ENCODE measurements at places on chromosomes 7 and 10.

GRCh38 chr7:114934086-114934485 lies 12.2 kb downstream of the MDFIC start:
- DNase-seq = no peak

- no peak for DNase-seq
These were observed 59.4 kb downstream of the MTPN start for GRCh38 chr7:135917721-135918120.

- no peak for DNase-seq
These were observed 8.4 kb upstream of the C10orf88 start for GRCh38 chr10:122962405-122962804.

DNA sequence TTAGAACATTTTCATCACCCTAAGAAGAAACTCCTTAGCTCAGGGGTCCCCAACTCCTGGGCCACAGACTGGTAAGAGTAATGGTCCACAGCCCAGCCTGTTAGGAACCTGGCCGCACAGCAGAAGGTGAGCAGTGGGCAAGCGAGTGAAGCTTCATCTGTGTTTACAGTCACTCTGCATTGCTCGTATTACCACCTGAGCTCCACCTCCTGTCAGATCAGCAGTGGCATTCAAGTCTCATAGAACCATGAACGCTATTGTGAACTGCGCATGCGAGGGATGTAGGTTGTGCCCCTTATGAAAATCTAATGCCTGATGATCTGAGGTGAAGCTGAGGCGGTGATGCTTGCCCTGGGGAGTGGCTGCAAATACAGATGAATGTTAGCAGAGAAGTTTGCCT lies 37.3 kb upstream of the DLG5 start:
- DNase-seq = no peak

DNA sequence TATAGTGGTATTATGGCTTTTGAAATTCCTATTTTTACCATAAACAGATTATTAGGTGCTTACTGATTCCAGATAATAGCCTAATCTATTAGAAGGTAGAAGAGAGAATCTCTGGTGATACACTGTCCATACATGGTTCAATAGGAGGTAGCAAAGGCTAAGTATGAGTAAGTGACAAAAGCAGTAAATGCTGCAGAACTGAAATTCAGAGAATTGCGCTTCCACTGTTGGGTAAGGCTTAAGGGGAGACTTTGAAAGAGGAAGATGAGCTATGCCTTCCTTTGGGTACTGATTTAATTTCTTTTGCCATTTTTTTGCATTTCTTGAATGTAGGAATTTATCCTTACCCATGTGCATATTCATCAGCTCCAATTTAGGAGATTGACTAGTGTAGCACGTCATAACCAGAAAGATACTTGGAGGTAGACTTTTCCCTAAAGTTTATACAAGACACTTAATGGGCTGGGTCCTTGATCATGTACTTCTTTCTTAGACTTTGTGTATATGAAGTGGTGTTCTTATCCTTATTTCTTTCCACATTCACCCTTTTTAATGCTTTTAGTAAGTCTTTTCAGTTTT lies 15.3 kb downstream of the MKLN1 start:
- no peak for DNase-seq

DNA sequence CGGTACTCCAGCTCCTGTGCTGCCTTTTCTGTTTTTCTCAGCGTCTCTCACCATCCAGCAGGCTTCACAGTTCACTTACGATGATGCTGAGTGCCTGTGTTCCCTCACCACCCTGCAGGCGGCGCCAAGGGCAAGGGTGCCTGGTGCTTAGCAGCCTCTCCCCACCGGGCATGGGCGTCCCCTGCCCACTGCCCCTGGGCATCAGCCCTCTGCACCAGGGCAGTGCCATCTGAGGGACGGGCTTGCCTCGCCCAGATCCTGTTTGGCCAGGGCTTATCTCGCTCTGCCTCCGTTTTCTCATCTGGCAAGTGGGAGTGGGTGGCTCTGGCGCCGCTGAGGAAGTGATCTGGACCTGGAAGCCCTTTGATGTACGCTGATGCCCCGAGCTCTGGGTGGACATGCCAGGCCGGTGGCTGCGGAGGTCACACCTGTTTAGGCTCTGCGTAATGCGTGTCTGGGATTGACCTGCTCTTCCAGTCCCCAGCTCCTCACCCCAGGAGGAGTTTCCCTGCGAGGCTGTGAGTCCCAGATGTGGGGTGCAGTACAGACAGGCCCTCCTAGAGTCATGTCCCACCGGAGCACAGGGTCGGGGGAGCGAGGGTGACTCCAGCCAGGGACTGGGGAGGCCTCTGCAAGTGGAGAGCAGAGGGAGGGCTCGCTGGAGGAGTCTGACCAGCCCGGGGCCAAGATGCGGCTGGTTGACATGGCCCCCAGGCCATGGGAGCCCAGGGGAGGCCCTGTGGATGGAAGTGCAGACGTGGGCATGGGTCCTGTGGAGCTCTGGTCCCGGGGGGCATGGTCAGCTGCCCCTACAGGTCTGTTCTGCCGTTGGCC lies 11.8 kb downstream of the TTYH3 start:
- no peak for DNase-seq

GRCh38 chr10:59829601-59830000 lies 76.3 kb upstream of the MRLN start:
- no peak for DNase-seq

- no peak for DNase-seq
These were observed 128.7 kb upstream of the RHEB start for GRCh38 chr7:151648429-151648828.

DNA sequence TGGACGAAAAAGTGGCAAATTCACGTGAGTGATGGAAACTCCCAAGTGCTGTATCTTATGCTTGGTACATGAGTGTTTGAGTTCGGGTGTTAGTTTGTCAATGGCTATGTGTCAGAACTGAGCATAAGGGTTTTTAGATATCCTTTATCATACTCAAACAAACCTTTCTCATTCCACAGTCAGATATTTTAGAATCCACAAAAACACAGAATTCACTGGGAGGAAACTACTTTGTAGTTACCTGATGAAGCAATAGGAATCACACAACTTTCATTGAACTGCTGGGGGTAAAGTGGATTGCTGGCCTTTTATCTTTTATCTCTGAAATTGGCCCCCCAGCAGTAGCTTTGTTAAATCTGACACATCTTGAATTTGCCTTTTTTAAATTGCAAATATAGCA lies 64.0 kb downstream of the DKK1 start:
- no peak for DNase-seq

GRCh38 chr7:66110856-66111255 lies 3.8 kb upstream of the CRCP start:
- DNase-seq = peak; percentile 75

GRCh38 chr7:50727711-50728110 lies 55.0 kb downstream of the GRB10 start:
- DNase-seq = no peak

- no peak for DNase-seq
These were observed 169.2 kb downstream of the PRKAG2 start for GRCh38 chr7:151707757-151708156.

GRCh38 chr7:49322476-49322875 lies 398.1 kb downstream of the CDC14C start:
- DNase-seq = no peak
